Activated CD4-positive, alpha-beta T cell treated with anti-CD3 and anti-CD28 coated beads for 36 hours (primary cell): ENCODE measurements at places on chromosomes 1 and 21. TPM values are rescaled to one million over a fixed set of nuclear protein-coding genes. Genes with fewer than 3 reads are reported as not detected.

DNA sequence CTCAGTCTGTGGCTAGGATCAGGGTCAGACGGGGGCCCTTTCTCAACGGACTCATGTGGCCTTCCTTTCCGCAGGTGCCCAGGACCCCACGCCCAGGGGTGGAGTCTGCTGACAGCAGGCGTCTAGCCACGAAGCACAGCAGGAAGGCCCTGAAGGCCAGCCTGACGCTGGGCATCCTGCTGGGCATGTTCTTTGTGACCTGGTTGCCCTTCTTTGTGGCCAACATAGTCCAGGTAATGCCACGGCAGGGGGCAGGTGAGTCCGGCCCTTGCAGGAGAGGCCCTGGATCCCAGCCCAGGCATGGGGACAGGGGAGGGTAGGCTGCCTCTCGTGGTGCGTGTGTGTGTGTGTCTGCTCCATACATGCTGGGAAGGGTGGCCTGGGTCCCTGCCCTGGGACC, 13.8 kb downstream of the HTR6 start:
- no peak for DNase-seq

DNA sequence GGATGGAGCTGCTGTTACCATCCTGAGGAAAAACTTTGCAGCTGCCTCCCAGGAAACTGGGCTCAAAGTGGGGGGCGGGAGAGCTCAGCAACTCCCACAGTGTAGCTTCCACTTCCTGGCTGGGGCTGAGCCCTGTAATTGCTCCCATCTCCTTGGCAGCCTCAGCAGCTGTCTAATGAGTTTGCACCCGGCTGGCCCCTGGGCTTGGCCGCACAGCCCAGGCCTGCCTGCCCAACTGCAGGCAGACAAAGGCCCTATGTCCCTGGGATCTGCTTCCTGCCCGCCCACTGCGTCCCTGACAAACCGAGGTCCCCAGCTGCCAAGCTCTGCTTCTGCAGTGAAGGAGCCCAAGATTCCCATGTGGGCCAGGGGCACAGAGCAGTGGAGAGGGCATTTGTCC, 30.1 kb downstream of the EDN2 start:
- DNase-seq, result no peak

GRCh38 chr1:245074232-245074747, 80.5 kb upstream of the KIF26B start:
- no peak for DNase-seq

DNA sequence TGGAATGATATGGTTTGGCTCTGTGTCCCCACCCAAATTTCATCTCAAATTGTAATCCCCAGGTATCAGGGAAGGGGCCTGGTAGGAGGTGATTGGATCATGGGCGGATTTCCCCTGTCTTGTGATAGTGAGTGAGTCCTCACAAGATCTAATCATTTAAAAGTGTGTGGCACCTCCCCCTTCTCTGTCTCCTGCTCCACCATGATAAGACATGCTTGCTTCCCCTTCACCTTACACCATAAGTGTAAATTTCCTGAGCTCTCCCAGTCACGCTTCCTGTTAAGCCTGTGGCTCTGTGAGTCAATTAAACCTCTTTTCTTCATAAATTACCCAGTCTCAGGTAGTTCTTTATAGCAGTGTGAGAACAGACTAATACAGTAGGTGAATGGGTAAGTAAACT, 109.3 kb downstream of the DMRTB1 start:
- no peak for DNase-seq

GRCh38 chr1:6956488-6957159, 171.4 kb downstream of the CAMTA1 start:
- DNase-seq, result no peak

DNA sequence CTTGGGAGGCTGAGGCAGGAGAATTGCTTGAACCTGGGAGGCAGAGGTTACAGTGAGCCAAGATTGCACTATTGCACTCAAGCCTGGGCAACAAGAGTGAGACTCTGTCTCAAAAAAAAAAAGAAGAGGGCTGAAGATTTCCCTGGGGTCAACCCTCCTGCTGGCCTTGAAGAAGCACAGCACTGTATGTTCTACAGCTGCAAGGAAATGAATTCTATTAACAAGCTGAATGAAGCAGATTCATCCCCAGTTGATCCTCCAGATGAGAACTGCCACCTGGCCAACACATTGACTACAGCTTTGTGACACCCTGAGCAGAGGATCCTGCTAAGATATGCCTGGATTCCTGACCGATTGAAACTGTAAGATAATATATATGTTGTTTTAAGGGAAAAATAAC, 129.5 kb downstream of the ADSS2 start:
- DNase-seq, result no peak

GRCh38 chr1:165988817-165989216, 161.4 kb downstream of the UCK2 start:
- DNase-seq, result no peak

DNA sequence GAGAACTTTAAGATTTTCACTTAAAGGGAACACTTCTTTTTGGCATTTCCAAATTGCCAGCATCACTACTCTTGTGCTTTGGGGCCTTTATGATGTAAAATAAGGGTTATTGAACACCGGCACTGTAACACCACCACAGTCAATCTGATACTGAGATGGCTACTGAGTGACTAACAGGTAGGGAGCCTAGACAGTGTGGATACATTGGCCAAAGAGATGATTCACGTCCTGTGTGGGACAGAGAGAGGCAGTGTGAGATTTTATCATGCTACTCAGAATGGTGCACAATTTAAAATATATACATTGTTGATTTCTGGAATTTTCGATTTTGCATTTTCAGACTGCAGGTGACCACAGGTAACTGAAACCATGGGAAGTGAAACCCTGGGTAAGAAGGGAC, 261.6 kb downstream of the SPATA17 start:
- no peak for DNase-seq

- DNase-seq, result no peak
These were observed 1350.0 kb upstream of the ADGRL2 start for GRCh38 chr1:80450711-80451110.

DNA sequence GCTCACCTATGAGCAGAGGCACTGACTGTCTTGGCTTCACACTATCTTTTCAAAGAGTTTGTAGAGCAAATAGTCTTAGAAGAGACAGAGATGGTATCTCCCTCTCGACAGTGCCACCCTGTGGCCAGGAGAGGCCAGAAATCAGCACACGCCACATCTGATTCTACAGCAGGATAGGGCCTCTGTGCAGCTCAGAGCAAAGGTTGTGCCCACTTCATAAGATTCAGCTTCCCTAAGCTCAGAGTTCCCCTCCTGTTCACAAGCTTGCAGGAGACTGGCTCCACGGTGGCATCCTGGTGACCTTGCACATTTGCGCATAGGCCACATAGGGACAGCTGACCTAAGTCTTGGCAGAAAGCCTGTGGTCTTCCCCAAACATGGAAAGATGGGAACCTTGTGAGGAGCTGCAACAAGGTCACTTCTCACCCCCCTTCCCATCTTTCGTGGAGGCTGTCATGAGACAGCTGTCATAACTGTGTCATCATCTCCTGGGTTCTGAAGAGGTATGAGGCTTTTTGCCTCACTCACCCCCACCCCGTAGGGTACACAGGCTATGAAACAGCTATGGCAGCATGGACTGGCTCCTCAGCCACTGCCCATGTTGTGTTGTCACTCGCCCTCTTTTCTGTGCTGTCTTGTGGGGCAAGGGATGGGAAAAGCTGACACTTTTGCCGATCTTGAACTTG, 3.0 kb downstream of the ITLN2 start:
- DNase-seq, result peak; percentile 85

- peak; percentile 60 for DNase-seq
These were observed 100.6 kb downstream of the CRYAA start for GRCh38 chr21:43269440-43269839.

The AGT gene
- total RNA-seq, result not detected

The PPM1J gene
- total RNA-seq, result 0.88 TPM

The FAM72B gene
- total RNA-seq, result 43.1 TPM

The PRUNE1 gene
- 13.6 TPM for total RNA-seq

The ADCY10 gene
- 0.11 TPM for total RNA-seq

The SEC16B gene
- total RNA-seq, result not detected

The GUCA2B gene
- not detected for total RNA-seq

The CAPN9 gene
- total RNA-seq, result not detected

The S100A1 gene
- total RNA-seq, result not detected
